A375 (cell line): ENCODE measurements at places on chromosomes 6 and 20. TPM values are rescaled to one million over a fixed set of nuclear protein-coding genes. Genes with fewer than 3 reads are reported as not detected.

Gene CPNE5
- 0.05 and 0.26 TPM in 2 replicates for total RNA-seq

Gene KIF16B
- 12.5 and 14.2 TPM in 2 replicates for total RNA-seq

Gene DNAH8
- total RNA-seq: 0.03 TPM in 1 of 2 replicates, not detected in the other

Gene SLC13A3
- 1.5 and 2.8 TPM in 2 replicates for total RNA-seq

Gene CGA
- not detected in 2 replicates for total RNA-seq

Gene AIF1
- not detected in 2 replicates for total RNA-seq

Gene LTA
- not detected in 2 replicates for total RNA-seq

Gene DEFB124
- total RNA-seq: not detected in 2 replicates

Gene TMEM14A
- total RNA-seq: 8.6 and 10.0 TPM in 2 replicates

Gene TSPO2
- total RNA-seq: not detected in 2 replicates

Gene SLC32A1
- not detected in 2 replicates for total RNA-seq

Gene PRL
- total RNA-seq: not detected in 2 replicates

Gene HRH3
- not detected in 2 replicates for total RNA-seq

Gene SGK1
- 213 and 234 TPM in 2 replicates for total RNA-seq

Gene SNAP91
- total RNA-seq: 0.57 and 0.93 TPM in 2 replicates

Gene UFL1
- total RNA-seq: 7.3 and 9.2 TPM in 2 replicates

Gene MED23
- 10.6 and 11.5 TPM in 2 replicates for total RNA-seq

Gene RIPPLY2
- 0.11 TPM in 1 of 2 replicates, not detected in the other for total RNA-seq

Gene AKAP12
- 126 and 155 TPM in 2 replicates for total RNA-seq

Gene MAN1A1
- 2.7 and 4.0 TPM in 2 replicates for total RNA-seq

Gene PROKR2
- not detected in 2 replicates for total RNA-seq

Gene OPRM1
- total RNA-seq: not detected in 2 replicates

Gene TNXB
- 1.3 and 2.7 TPM in 2 replicates for total RNA-seq

Gene SGK2
- total RNA-seq: 0.05 TPM in 1 of 2 replicates, not detected in the other

Gene ZMYND8
- total RNA-seq: 58.2 and 60.7 TPM in 2 replicates

Gene AVP
- not detected in 2 replicates for total RNA-seq

Gene EYA4
- 34.6 and 39.3 TPM in 2 replicates for total RNA-seq

Gene TNFRSF6B
- 2.7 and 7.2 TPM in 2 replicates for total RNA-seq

Gene IMPG1
- not detected in 2 replicates for total RNA-seq

Gene RAD21L1
- not detected in 2 replicates for total RNA-seq

Gene ULBP3
- 7.1 and 14.2 TPM in 2 replicates for total RNA-seq

Gene ARMH2
- total RNA-seq: not detected in 2 replicates
